ENCODE measurements at places on chromosomes 1 and 21.
A peak's percentile ranks its signal among the peaks of the same experiment; 100 is the strongest.

GRCh38 chr21:29667651-29668050 is 272.1 kb downstream of the GRIK1 start:
- DNase-seq = no peak

DNA sequence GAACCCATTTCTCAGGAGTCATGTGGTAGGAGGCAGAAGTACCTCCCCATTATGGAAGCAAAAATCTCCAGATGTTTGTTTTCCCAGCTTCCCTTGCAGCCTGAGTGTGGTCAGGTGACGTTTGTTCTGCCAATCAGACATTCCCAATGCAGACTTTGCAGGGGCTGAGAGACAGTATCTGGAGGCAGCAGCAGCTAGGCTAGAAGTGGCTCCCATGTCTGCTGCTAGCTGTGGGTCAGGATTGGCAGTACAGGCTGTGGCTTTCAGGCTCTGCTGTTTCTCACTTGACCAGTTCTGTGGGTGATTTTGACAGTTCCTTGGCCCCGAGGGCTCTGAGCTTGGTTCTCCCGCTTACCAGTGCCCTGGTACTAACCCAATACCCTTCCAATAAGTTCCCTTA is 58.6 kb upstream of the NBPF3 start:
- DNase-seq = peak; percentile 48

- no peak for DNase-seq
Observed at GRCh38 chr1:43841321-43842174, 92.1 kb upstream of the ARTN start.

DNA sequence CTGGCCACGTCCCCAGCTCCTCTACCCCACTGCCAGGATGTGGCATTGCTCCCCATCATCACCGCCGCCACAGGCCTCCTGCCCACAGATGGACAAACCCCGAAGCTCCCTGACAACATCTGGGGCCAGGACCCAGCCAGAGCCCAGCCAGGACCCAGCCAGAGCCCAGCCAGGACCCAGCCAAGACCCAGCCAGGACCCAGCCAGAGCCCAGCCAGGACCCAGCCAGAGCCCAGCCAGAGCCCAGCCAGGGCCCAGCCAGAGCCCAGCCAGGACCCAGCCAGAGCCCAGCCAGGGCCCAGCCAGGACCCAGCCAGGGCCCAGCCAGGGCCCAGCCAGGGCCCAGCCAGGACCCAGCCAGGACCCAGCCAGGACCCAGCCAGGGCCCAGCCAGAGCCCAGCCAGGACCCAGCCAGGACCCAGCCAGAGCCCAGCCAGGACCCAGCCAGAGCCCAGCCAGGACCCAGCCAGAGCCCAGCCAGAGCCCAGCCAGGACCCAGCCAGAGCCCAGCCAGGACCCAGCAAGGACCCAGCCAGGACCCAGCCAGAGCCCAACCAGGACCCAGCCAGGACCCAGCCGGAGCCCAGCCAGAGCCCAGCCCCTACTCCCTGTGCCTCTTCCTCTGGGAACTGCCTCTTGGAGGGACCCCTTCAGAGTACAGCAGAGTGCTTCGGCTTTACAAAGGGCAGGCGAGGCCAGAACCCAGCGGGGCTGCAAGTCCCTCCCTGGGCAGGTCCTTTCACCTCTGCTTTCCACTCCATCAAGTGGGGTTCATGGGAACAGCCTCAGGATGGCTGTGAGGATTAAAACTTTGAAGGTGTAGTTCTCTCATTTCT is 43.7 kb downstream of the DISP3 start:
- no peak for DNase-seq

GRCh38 chr1:205298191-205298994 is 23.2 kb downstream of the NUAK2 start:
- peak; percentile 98 for DNase-seq

DNA sequence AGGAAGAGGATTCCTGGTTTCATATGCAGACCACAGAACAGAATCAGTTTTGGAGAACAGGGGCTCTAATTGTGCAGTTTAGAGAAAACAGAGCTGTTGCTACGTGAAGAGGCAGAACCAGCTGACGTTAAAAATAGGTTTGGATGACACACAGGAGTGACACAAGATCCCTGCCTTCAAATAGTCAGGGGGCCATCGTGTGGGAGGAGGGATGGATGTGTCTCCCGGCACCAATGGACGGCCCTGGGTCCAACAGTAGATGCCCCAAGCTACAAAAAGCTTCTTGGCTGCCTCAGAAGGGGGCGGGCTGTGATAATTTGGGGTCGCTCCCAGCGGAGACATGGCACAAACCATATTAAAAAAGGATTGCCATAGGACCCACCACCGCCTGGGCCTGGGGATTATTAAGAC is 87.8 kb downstream of the MRPL37 start:
- no peak for DNase-seq

GRCh38 chr1:225044258-225044657 is 114.8 kb downstream of the DNAH14 start:
- no peak for DNase-seq

- peak; percentile 64 for DNase-seq
Observed at GRCh38 chr1:42765832-42766740, 742 bp downstream of the P3H1 start.

GRCh38 chr1:8847990-8848389 is 30.5 kb downstream of the ENO1 start:
- DNase-seq = no peak

DNA sequence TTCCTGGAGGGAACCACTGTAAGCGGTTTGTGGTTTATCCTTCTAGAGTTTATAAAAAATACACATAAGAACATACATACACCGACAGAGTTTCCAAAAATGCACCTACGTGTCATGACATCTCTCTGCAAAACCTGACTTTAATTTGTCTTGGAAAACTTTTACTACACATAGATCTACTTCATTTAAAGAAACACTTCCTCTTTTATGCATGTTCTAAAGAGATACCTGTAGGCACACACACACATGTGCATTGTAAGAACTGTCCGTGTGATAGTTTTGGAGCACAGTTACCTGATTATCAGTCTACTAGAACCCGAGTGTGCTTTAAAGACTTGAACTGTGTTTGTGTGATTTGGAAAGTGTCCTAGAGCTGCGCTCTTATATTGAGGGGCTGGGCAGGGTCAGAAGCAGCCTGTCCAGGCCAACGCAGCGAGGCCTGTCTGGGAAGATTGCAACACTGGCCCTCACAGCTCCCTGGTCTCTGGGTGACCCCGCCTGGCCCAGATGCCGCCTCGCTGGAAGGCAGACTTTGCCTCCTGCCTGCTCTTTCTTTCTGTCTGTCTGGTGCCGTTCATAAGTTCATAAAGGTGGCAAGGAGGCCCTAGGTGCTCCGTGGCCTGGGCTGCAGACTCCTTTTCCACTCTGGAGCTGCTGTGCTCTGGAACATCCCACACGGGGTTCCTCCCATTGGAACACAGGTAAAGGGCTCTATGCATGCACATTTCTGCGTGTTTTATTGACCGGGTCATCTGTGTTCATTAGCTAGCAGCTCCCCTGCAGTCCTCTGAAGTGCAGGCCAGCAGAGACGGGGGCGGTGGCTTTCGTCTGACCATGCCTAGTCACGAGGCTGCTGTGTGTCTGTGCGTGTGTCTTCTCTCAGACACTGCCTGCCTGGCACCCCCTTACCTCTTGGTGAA is 46.3 kb downstream of the AGPAT3 start:
- DNase-seq = no peak

GRCh38 chr1:186915555-186915954 is 86.8 kb downstream of the PLA2G4A start:
- DNase-seq = no peak

DNA sequence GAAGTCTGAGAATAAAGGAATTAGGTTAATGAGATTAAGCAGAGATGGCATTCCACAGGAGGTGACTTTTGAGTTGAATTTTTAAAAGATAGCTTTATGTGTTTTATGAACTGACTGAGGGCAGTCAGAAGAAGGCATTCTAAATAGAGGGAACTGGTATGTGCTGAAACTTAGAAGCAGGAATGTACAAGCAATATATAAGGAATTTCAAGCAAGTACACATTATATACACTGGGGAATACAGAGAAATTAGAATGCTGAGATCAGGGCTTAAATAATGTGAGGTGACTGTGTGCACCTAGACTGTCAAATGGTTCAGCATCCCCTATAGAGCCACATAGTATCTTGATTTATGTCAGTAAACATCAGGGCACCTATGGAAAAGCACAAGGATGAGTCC is 19.3 kb downstream of the WNT2B start:
- no peak for DNase-seq

- no peak for DNase-seq
Observed at GRCh38 chr1:172469717-172470116, 25.8 kb upstream of the PIGC start.

DNA sequence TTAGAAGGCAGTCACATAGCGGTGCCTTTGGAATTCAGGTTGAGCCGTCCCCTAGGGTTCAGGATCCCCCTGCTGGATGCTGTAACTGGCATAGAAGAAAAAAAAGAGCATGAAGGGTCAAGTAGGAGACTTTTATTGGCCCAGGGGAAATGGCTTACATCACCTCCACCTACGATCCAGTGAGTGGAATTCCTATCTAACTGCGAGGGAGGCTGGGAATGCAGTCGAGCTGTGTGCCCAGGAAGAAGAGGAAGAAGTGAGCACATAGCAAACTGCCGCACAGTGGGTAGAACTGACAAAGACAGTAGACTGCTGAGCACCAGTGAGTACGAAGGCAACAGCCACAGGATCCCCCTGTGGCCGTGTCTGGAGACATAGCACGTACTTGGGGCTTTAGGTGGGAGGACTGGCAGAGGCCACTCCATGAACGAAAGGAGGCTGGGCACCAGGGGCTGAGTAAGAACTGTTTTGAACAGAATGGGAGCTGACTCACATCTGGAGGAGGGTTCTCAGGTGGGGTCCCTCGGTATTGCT is 79.2 kb downstream of the RNF220 start:
- DNase-seq = peak; percentile 15

GRCh38 chr1:2582391-2582790 is 4.2 kb upstream of the PRXL2B start:
- no peak for DNase-seq

GRCh38 chr1:175273376-175274031 is 80.9 kb upstream of the KIAA0040 start:
- DNase-seq = no peak

GRCh38 chr21:18153063-18153462 is 91.6 kb upstream of the CHODL start:
- DNase-seq = no peak

- no peak for DNase-seq
Observed at GRCh38 chr1:155003766-155004351, 1.3 kb downstream of the ZBTB7B start.

DNA sequence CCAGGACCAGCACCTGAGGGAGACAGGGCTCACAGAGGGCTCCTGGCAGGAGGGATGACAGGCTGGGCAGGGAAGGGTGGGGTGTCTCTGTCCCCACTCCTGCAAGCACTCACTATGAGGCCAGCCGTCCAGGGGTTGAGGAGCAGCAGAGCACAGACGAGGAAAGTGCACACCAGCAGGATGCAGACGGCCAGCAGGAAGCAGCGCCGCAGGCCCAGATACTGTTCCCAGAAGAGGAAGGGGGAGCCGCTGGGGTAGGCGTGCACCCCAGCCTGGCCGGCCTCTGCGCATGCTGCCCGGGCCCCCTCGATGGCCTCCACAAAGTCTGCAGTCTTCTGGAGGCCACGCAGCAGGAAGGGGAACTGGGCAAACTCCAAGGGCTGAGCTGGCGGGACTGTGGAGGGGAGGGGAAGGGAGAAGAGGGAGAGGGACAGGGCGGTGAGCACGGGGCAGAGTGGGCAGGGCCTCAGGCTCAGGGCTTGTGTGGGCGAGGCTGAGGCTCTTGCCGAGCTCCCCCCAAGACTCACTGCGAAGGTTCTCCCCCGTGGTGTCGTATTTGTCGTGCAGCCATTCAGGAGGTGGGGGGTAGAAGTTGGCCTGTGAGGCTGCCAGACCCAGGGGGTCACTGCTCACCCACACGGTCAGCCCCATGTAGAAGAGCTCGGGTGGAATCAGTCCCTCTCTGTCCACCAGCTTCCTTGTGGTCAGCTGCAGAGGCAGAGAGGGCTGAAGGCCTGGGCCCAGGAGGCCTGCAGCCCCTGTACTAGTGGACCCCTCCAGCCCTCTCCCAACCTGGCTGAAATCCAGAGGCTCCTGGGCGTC is 16.5 kb downstream of the PTCH2 start:
- DNase-seq = no peak

GRCh38 chr1:200048244-200048643 is 20.7 kb downstream of the NR5A2 start:
- no peak for DNase-seq

DNA sequence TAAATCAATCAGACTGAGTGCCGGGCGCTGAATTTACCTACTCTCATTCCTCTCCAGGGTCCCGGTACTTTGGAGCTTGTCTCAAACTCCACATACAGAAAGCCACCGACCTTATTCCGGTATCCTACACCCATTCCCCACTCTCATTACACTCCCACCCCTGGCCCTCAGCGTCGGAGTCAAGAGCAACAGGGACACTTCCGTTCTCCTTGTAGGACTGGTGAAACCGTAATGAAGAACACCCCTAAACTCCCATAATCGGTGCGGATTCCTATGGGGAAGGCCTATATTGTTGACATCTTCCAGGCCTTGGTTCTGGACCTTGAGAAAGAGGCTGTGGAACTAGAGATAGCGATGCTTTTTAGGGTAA is 798 bp downstream of the ZBED6 start:
- peak; percentile 36 for DNase-seq

GRCh38 chr1:921011-921837 is 2.5 kb upstream of the SAMD11 start:
- DNase-seq = peak; percentile 72

DNA sequence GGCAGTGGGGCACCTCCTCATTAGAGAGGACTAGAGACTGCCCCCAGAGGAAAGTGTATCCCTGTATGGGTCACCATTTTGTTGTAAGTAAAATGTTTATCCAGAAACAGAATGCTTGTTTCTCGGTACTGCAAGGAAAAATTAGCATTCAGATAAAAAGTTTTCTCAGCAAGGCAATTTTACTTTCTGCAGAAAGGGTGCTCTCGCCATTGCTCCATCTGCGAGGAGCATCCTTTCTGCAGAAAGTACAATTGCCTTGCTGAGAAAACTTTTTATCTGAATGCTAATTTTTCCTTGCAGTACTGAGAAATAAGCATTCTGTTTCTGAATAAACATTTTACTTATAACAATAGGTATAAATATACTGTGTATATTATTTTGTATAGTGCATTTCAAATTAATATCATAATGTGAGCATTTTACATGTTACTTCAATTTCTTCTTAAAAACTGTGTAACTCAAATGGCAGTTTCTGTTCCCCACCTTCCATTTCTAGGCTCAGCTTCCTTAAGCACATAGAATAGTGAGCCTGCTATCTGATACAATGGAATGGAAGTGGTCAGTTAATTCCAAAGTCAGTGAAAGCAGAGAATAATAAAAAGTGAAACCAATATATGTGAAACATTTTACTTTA is 76.5 kb upstream of the DESI2 start:
- no peak for DNase-seq

DNA sequence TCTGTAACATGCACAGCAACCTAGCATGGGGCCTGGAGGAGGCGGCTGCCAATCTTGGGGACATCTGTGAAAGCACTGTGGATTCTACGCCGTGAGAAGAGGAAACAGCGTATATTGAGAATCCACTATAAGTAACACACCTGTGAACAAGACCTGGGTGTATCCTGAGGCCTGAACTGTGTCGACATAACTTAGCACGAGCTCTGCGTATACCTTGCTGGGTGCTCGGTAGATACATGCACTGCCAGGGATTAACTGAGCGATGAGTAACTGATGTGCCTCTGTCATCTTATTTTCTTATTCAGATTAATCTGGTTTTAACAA is 58.6 kb downstream of the DDX20 start:
- DNase-seq = no peak

GRCh38 chr1:205827623-205828022 is 14.6 kb upstream of the SLC41A1 start:
- DNase-seq = no peak
